GM13977 (cell line): ENCODE measurements at places on chromosomes 7 and 10.

DNA sequence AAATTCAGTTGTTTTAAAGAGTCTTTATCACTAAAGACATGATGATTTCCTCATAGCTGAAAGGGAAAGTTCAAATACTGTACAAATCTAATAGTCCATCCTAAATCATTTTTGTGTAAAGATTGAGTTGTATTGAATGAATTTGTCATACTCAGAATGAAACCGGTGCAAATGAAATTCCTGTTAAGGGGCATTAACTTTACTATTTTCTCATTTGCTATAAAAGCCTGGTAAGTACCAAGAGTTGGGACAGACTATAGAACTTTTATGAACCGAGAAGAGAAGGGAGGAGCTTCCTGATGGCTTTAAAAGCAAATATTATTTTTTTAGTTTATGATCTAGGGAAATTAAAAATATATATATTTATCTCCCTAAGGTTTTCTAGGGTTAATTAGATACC lies 260.0 kb upstream of the AKR1E2 start:
- DNase-seq, result no peak

- DNase-seq, result no peak
Measured at GRCh38 chr7:130433301-130433700, 7.5 kb downstream of the CEP41 start.

DNA sequence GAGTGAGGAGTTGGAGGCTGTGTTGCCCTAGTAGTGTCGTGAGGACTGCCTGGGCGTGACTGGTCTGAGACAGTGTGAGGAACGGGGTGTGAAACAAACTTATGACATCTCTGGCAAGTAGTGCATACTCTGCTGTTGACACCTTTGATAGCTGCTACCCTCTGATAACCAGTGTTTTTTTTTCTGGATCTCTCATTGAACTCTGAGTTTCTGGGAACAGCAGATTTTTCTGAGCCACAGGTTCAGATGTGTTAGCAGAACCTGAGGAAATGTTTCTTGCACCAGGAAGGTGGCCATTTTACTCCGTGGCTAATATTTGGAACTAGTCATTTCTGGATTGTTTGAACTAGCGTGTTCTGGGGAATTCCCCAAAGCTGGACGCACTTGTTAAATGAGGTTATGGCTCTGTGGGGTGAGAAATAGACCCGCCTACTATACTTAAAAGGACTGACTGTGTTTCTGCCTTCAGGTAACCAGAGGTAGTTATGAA lies 52.9 kb downstream of the AUTS2 start:
- DNase-seq, result peak; percentile 69

DNA sequence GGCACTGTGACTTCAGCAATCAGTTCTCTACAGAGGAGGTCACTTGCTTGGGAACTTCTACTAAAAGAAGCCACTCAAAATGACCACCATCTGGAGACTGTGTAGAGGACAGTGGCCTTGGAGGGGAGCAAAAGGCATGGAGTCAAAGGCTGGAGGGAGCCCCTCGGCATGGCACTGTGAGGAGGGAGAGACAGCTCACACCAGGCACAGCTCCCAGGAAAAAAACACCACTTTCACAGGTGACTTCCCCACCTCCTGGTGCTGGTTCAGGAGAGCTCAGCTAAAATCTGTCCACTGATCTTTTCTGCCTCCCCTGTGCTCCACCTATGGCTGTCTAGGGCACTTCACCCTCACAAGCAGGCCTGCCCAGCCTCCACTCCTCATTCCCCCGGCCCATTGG lies 649.4 kb upstream of the MGMT start:
- DNase-seq, result no peak

GRCh38 chr7:123285076-123285700 lies 85.4 kb upstream of the SLC13A1 start:
- DNase-seq, result no peak

DNA sequence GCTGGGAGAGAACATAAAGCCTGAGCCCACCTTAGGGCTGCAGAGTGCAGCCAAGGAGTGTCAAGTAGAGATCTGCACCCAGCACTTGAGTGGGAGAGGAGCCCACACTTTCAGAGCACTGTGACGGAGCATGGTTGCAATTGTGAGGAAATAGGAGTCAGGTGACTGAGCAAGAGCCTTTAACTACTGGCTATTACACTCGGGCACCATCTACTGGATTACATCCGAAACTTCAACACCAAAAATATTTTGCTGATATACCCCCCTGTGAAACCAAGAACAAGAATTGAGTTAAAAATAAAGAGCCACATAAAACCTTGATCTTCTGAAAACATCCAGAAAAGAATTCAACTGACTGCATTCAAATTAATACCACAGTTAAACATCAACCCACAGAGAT lies 657.9 kb downstream of the NXPH1 start:
- DNase-seq, result peak; percentile 4

DNA sequence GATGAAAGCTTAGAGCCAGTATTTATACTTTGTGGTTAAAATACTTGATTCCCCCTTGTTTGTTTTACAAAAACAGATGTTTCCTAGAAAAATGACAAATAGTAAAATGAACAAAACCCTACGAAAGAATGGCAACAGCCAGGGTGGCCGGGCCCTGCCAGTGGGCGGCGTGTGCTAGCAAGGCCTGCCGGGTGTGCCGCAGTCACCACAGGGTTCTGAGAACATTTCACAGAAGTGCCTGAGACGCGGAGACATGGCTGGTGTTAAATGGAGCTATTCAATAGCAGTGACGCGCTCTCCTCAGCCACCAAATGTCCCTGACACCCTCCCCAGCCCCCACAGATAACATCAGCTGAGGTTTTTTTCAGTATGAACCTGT lies 14.5 kb downstream of the GPR146 start:
- no peak for DNase-seq

DNA sequence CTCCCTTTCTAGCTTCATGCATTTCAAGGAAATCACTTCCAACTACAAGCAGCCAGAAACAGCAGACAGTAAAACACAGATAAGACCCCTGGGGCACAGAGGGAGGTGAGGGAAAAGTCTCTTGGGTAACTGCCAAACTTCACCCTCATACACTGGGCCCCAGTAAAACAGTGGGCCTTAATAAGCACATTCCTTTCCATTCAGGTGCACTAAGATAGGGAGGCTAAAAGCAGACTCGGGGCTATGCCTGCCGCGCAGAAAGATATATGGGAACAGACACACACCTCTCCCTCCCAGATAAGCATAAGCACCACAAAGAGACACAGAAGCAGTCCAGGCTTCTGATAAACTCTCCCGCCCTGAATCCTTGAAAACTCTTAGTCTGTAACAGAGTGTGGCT lies 117.0 kb downstream of the TYW1B start:
- no peak for DNase-seq

GRCh38 chr7:1412322-1413261 lies 46.7 kb downstream of the MICALL2 start:
- peak; percentile 99 for DNase-seq

- no peak for DNase-seq
Measured at GRCh38 chr7:15781944-15782343, 95.5 kb upstream of the MEOX2 start.

GRCh38 chr7:73442222-73442902 lies 8.8 kb downstream of the FZD9 start:
- no peak for DNase-seq
